ENCODE measurements at places on chromosomes 7 and 10.

GRCh38 chr7:158448430-158449100 is 139.1 kb downstream of the PTPRN2 start:
- DNase-seq: no peak

GRCh38 chr7:128872394-128872824 is 9.8 kb downstream of the ATP6V1F start:
- DNase-seq: no peak

- no peak for DNase-seq
Measured at GRCh38 chr7:25103773-25104172, 21.3 kb downstream of the CYCS start.

DNA sequence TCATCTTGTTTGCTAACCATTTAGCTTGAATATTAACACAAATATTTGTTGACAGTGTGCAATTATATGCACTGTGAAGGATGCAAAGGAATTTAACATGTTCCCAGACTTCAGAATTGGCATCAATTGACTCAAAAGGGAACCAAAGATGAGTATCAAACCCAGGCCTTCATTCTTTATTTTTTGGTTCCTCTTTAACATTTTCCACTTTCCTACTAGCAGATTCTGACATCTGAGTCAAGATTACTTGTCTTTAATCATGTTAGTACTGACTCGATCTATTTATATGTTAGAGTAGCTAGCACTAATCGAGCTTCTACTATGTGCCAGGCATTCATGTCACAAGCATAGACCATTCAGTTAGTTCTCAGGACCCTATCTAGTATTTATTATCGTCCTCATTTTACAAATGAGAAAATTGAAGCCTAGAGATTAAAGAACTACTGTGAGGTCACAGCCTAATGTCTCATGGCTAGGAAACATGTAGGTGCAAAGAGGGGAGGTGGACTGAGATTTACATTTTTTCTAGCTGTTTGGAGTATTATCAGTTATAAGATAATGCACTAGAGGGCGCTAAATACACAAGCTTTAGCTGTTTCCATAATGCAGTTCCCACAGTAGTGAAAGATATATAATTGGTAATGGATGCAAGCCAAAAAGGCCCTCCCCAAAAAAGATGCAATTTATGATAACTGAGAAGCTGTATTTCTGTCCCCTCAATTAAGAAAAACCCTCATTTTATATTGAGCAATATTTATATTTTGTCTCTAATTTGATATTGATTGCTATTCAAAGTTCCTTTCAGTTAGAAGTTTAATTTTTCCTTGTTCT is 32.9 kb upstream of the KMT2E start:
- DNase-seq: no peak

DNA sequence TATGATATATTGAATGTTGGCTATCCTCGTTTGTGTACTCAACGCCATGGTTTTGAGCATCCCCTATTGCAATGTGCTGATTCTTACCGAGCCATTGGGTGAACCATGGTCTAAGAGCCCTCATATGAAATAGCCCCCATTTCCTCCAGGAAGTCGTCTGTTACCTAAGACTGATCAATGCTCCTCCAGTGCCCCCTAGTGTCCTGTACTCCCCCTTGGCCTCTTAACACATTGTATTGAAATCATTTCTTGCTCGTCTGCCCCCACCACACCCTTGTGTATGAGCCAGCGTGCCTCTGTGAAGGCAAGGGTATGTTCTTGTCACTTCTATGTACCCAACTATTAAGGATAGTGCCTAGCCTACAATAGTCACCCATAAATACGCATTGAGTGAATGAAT is 11.2 kb upstream of the SLC35B4 start:
- DNase-seq: peak; percentile 25

GRCh38 chr7:141704741-141705140 is 2.8 kb upstream of the DENND11 start:
- no peak for DNase-seq

Data from stimulated activated CD8-positive, alpha-beta memory T cell treated with anti-CD3 and anti-CD28 coated beads, Interleukin-2, amount 100 ng/mL, for 1 hour (primary cell).